ENCODE measurements at places on chromosomes 6 and 20.

- DNase-seq, result no peak
Measured at GRCh38 chr6:167163476-167164011, 5.8 kb upstream of the GPR31 start.

- DNase-seq, result no peak
Measured at GRCh38 chr20:33387177-33387576, 14.1 kb downstream of the CDK5RAP1 start.

- no peak for DNase-seq
Measured at GRCh38 chr6:3745566-3746118, 5.9 kb downstream of the PXDC1 start.

DNA sequence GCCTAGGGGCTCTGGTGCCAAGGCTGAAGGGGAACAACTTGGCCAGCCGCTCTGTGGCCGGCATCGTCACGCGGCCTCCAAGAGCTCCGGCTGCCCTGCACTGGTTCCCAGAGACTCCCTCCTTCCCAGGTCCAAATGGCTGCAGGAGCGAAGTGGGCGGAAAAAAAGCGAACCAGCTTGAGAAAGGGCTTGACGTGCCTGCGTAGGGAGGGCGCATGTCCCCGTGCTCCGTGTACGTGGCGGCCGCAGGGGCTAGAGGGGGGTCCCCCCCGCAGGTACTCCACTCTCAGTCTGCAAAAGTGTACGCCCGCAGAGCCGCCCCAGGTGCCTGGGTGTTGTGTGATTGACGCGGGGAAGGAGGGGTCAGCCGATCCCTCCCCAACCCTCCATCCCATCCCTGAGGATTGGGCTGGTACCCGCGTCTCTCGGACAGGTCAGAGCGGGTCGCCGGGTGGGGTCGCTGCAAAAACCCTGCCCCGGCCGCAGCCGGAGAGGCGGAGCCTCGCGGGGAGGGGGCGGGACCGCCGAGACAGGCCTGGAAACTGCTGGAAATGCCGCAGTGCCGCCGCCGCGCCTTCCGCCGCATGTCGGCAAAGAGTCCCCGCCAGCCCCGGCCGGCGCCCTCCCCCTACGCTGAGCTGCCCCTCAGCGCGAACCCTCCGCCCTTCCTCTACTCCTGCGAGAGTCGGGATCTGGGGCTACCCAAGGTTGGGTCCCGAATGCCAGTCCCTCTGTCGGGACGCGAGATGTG is 814 bp upstream of the HSP90AB1 start:
- peak; percentile 93 for DNase-seq

GRCh38 chr20:19493794-19494495 is 264.1 kb upstream of the RIN2 start:
- no peak for DNase-seq

DNA sequence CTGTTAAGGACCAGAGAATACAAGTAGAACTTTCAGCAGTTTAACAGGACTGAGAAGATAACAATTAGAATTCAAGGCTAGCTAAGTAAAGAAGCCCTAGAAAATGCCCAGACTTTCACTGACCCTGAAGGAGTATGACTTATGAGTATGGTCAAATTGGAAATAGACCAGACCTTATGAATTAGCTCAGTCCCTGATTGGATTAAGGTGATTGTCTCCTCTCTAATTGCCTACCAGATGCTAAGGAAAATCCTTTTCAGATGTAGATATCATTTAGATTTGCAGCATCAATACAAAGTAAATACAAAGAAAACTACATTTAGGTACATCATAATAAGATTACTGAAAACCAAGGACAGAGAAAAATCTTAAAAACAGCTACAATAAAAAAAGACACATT is 58.9 kb downstream of the CNR1 start:
- no peak for DNase-seq

DNA sequence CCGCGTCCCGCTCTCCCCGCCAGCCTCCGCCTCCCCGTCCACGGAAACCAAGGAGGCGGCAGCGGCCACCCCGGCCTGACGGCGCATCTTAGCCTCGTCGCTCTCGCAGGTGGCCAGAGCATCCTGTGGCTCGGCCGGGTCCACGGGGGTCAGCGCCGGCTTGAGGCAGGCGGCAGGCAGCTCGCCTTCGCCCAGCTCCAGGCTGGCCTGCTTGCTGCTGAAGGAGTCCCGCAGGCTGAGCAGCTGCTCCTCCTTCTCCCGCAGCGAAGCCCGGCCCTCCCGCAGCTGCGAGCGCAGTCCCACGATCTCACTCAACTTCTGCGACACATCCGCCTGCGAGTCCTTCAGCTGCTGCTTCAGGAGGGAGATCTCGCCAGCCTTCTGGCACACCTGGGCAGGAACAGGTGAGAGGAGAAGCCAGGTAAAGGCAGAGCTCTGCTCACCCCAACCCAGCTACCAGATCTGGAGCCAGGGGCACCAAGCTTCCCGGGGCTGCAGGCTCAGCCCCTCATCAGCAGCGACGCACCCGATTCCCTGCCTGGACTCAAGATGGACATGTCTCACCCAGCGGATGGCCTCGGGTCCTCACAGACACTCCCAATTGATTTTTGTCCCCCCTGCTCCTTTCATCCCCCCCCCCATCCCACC is 5.2 kb upstream of the FASTKD5 start:
- DNase-seq, result no peak

DNA sequence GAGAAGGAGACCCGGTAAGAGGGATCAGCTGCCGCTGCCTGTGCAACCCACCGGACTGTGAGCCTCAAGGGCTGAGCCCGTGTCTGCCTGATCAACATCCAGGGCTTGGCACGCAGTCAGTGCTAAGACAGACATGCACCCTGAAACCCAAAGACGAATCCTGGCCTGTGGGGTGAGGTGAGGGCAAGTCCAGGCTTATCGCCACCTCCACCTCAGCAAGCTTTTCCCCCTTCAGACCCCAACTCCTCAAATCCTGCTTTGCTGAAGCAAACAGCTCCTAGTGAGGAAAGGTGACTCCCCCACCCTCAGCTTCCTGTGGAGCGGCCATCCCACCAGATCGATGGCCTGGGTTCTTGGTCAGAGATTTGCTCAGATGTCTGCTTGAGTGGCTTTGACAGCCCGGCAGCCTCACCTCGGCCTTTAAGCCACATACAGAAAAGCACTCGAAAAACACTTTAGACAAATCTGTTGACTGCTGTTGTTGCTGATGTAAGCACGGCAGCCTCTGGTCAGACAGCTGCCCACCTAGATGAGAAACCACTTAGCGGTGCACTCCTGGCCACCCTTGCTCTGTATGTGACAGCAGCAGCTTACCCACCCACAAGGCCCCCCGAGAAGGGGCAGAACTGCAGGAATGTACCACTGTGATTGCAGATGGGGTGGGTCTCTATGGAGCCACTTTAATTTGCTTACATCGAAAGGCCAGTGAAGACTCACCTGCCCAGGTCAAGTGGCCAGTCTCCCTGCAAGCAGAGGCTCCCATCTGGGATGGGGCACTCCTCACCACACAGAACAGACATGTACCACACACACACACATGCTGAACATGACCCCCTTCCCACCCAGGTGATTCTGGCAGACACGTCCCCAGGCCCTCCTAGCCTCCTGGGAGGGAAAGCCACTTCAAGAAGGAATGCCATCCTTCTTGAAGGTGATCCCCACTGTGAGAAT is 14.8 kb downstream of the MTCH1 start:
- DNase-seq, result no peak

- DNase-seq, result no peak
Measured at GRCh38 chr6:29946223-29947076, 4.1 kb downstream of the HLA-A start.

GRCh38 chr6:10510592-10511367 is 10.4 kb upstream of the GCNT2 start:
- DNase-seq, result peak; percentile 50

DNA sequence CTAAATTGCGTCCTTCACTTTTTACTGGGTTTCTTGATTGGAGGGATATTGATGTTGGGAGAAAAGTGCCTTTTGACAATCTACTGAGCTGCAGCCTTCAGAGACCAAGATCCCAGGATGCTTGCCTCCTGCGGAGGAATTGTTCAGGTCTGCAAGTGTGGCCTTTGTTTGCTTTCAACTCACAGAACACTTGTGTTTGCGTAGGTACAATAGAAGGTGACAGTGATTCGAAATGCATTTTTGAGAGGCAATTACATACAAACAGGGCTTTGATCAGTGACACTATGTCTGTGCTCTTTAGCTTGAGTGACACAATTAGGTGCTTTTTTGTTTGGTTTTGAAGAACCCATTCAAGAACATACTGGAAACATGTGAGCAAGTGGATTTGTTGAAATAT is 600.6 kb downstream of the QKI start:
- no peak for DNase-seq

DNA sequence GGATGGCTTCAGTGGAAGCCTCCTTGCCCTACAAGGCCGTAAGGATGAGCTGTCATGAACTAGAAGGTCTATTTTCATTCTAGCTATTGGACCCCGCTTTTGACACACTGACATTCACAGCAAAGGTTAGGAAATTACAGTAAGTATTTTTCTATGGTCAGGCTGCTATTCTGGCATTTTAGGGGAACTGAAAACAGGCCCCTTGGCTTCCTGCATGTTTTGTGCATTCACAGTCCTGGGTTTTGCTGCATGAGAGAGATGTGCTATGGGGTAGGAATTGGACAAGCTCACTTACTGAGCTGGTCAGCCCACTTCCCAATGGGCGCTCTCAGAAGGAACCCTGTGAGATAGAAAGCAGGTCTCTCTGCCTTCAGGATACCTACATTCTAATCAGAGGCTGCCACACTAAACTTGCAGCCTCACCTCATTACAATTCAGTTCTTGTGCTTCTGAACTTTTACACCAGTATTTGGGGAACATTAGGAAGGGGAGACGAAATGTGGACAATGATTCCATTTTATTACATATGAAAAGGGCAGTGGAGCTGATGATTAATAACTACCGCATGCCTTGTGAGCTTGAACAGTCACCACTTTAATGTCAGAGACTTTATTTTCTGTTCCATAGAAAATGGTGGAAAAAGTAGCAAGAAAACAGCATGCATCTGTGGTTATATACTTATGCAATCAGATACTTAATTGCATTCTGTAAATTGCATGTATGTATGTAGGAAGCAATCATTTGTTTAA is 86.6 kb upstream of the TAB2 start:
- no peak for DNase-seq

DNA sequence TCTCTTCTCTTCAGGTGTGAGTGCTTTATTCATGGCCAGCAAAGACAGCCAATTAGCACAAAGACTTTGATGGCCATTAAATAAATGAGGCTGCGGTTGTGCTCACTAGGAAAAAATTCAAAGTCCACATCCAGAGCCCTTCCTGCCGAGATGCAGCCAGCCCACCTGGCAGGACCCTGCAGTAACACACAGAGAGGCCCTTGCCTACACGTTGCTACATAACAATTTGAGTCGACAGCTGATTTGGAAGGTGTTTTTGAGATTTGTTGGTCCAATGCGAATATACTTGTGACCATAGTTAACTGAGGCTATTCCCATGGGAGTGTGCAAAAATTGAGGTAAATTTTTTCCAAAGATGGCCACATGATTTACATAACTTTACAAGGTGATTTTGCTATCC is 605.4 kb upstream of the HTR1E start:
- DNase-seq, result no peak

GRCh38 chr20:14561741-14562221 is 224.4 kb upstream of the FLRT3 start:
- no peak for DNase-seq

DNA sequence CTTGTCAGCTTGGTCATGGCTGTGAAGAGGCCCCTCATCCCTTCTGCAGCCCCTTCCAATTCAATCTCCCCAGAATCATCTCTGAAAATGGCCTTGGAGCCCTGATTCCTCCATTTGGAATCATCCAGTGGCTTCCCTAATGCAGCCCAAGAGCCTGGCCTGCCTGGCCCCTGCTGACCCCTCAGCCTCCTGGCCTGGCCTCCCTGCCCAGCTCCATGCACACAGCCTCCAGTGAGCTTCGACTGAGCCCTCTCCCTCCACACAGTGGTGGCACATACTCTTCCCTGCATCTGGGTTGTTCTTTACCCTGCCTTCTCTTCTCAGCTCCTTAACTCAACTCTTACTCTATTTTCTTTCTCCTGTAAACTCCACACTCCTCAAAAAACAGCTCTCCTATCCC is 120.9 kb downstream of the ANKRD60 start:
- DNase-seq, result no peak

DNA sequence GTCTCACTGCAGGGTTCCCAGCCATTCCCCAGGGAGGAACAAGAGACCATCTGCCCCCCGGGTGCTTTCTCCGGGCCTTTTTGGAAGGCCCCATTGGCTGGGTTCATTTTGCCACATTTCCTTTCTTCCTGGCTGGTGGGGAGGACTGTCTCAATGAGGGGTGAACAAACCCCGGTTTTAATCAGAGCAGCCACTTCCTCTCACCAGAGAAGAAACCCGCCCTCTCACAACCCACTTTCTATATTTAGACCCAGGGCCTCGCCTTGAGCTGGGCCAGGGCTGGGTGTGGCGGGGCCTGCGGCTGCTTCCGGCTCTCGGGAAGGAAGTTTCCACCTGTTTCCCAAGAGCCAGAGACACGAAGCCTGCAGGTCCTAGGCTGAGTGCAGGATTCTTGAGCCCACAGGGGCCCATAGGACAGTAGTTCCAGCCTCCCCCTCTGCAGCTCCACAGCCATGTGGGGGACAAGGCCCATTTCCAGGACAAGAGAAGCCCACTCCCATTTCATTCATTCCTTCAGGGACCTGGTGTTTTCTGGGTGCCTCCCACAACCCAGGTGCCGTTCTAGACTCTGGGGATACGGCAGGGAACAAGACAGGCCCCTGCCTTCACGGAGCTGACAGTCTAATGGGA is 41.8 kb downstream of the RBM38 start:
- DNase-seq, result peak; percentile 81

- DNase-seq, result no peak
Measured at GRCh38 chr6:160134779-160135547, 13.3 kb downstream of the SLC22A1 start.
